ENCODE measurements at places on chromosomes 3 and 15. TPM values are rescaled to one million over a fixed set of nuclear protein-coding genes. Genes with fewer than 3 reads are reported as not detected.

Gene CPEB1
- total RNA-seq = 2.8 TPM

Gene ACTC1
- 0.31 TPM for total RNA-seq

Gene SLC24A5
- total RNA-seq = not detected

Gene CHRM5
- 0.47 TPM for total RNA-seq

DNA sequence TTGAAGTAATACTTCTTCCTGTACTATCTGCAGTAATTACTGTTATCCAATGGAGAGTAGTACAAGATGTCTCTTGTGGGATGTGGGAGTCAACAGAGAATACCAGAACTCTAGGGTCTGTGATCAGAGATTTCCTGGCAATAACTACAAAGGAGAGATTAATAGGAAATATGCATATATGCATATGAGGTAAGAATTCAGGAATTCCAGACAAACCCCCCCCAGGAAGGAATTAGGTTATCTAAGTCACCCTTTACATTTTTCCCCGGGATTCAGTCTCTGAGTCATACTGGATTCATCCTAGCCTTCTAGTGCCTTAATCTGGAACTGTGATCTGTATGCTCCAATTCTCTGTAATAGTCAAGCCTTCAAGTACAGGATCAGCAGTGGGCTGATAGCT lies 49.4 kb downstream of the GTF2E1 start:
- DNase-seq = no peak

- no peak for DNase-seq
Measured at GRCh38 chr3:94520364-94520763, 457.5 kb downstream of the NSUN3 start.

DNA sequence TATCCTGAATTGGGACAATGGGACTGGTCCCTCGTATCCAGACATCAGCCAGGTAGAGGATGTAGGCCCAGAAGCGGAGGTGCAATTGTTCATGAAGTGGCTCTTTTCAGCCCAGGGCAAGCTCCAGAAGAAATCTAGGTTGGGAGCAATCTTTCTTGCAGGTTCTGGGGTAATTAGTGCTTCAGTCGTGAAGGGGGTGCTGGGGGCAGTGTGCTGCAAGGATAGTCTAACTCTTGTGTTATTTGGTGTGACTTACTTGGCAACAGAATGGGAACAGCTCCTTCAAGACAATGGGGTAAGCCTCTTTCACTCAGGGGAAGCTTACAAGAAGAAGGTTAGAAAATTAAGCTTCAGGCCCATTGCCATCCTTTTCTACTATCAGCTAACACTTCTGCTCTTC lies 273.0 kb downstream of the DIPK2A start:
- no peak for DNase-seq

DNA sequence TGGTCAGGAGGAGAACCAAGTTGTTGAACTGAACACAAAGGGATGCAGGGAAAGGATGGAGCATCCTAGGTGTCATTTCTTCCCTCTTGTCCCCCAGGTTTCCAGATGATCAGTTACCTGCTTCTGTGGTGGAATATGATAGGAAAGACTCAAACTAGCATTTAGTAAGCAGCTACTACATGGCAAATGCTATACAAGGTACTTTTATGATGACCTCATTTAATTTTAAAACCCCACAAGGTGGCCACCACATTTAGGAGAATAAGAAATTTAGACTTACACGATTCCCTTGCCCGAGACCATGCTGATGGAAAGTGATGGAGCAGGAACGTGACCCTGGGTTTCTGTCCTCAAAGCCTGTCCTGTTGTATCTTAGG lies 40.9 kb downstream of the CCR4 start:
- DNase-seq = no peak

- no peak for DNase-seq
Measured at GRCh38 chr15:45604326-45604725, 17.1 kb downstream of the BLOC1S6 start.

- no peak for DNase-seq
Measured at GRCh38 chr3:46498916-46499519, 1.2 kb downstream of the RTP3 start.

- DNase-seq = no peak
Measured at GRCh38 chr3:156769721-156770654, 56.2 kb upstream of the LEKR1 start.

- no peak for DNase-seq
Measured at GRCh38 chr3:133187870-133188379, 149.7 kb downstream of the TMEM108 start.

GRCh38 chr3:81974751-81975150 lies 213.3 kb upstream of the GBE1 start:
- no peak for DNase-seq

- DNase-seq = no peak
Measured at GRCh38 chr15:42547918-42548248, 710 bp downstream of the LRRC57 start.

DNA sequence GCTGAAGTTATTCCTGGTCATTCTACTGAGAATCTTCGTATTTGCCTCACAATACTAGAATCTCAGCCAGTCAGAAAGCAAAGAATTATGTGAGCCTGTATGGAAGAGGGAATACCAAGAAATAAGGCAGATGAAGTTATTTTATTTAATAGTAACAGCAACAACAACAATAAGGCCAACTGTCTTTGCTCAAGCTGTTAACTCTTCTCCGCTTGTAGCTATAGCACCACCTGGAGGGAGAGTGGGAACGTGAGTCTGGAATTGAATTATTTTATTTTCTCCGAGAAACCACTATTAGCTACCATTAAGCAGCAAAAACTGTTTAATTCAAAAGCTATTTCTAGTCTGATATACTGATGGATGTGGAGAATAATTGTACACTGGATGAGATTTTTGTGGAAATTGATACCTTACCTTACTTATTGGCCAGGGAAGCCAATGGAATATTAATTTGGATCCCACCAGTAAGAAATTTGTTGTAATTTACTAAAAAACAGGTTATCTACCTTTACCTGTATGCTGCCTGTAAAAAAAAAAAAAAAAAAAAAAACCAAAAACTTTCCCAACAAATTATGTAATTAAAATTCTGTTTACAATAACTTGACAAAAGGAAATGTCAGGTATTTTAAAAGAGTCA lies 50.1 kb downstream of the CALML4 start:
- no peak for DNase-seq

DNA sequence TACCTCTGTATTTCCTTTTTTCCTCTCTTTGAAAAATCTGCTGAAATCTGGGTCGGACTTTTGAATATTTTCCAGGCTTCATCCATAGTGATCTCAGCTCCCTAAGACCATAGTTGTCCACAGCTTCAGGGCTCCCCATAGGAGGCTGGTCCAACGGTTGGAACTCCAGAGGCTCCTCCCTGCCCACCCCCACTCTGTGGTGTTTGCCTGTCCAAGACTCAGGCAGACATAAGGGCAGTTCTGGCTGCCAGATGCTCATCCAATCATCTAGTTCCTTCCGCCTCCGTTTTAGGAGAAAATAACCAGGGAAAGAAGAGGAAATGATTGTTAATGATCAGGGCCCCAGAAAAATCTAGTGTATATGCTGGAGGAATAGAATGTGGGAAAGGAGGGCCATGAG lies 27.9 kb upstream of the PRTG start:
- no peak for DNase-seq

DNA sequence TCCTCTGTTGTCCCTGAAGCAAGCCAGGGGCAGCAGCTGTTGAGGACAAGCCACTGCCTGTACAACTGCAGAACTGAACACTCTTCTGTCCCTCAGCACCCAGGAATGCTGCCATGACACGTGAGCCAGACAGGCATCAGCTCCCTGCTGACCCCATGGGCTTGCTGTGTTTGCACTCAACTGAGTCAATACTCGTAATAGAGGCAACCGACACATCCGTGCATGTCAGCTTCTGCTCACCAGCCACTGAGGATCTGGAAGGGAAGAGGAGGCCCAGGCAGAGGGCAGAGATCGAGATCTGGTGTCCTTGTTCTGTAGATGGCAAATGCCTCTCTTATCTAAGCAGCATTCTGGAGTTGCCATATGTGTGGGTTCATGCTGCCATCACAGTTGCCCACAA lies 54.3 kb upstream of the SEC61A1 start:
- DNase-seq = no peak

DNA sequence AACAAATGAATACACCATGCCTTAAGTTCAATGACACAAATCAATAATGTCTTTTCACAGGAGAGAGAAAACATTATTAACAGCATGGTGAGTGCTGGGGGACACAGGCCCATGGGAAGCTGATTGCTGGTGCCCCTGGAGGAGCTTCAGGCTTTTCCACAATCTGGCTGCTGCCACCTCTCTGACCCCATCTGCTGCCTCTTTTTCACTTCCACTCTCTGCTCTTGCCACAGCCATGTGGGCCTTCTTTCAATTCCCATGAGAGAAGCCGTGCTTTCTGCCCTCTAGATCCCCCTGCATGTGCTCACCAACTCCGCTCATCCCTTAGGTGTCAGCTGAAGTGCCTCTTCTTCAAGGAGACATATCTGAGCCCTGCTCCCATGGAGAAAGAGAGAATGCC lies 21.0 kb upstream of the CTXND1 start:
- DNase-seq = no peak

DNA sequence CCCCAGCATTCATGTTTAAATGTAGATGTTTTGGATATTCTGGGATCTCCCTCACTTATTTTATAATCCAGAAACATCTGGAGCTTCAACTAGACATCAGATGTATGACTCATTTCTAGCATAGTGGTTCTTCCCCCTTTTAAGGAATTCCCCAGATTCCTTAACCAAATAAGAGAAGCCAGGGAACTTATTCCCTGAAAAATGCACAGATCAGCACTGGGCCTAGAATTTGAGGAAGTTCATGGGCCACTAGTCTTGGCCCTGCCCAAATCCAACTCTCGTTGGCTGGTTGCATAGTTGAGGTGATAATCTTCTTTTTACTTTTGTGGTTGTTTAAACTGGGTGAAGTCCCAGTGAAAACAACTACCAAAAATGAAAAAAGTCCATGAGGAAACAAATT lies 20.4 kb downstream of the RARRES1 start:
- DNase-seq = no peak

DNA sequence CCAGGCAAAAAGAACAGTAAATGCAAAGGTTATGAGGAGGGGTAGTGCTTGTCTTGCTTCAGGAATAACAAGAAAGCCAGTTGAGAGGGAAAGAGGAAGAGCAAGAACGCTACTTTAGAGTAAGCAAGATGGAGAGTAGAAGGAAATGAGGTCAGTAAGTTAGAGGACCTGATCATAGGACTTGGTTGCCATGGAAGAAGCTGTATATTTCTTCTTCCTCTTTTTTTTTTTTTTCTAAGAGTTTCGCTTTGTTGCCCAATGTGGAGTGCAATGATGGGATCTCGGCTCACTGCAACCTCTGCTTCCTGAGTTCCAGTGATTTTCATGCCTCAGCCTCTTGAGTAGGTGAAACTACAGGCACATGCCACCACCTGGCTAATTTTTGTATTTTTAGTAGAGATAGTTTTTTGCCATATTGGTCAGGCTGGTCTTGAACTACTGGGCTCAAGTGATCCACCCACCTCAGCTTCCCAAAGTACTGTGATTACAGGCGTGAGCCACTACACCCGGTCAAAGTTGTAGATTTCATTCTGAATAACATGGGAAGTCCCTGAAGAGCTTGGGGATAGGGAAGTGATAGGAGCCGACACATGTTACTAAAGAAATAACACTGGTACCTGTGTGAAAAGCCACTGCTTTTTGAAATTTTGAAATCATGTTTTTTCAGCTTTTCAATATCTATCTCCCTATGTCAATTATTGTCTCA lies 527.9 kb upstream of the NAALADL2 start:
- DNase-seq = no peak

DNA sequence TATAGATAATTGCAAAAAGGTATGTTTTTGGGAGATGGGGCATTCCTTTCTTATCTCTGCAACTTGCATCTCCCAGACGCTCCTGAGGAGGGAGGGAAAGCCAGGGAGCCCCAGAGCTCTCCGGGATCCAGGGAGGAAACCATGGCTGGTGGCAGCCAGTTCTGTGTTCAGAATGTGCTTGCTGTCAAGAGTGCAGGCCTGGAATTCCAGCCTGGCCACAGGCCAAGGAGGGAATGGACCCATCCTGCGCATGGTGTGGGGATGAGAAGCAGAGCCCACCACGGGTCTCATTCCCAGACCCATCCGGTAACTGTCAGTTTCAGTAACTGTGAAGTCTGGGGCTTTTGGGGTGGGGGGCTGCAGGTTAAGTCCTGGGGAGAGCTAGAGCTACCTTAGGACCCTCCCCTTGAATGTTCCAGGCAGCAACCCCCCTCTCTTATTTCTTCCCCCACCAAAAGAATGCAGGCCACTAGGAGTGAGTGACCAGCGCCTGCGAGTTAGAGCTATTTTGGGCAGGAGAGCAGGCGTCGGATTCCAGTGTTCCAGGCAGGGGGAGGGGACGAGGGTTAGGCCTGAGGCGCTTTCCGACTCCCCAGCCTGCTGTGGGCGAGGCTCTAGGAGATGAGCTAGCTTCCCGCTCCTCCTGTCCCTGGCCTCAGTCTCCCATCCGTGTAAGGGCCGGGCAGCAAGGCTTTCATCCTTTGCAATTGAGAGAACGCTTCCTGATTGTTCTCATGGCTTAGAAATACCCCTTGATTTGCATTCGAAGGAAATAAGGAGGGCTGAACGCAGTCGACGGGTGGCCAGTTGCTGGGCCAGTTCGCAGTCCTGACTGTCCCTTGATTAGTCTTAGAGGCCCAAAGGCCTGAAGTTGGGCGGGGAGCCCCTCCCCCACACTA lies 781 bp upstream of the DAG1 start:
- DNase-seq = peak; percentile 47
